Mammary epithelial cell (primary cell): ENCODE measurements at places on chromosomes 16 and 17. TPM values are rescaled to one million over a fixed set of nuclear protein-coding genes. Genes with fewer than 3 reads are reported as not detected.

The FNDC8 gene
- total RNA-seq: not detected in 2 replicates

DNA sequence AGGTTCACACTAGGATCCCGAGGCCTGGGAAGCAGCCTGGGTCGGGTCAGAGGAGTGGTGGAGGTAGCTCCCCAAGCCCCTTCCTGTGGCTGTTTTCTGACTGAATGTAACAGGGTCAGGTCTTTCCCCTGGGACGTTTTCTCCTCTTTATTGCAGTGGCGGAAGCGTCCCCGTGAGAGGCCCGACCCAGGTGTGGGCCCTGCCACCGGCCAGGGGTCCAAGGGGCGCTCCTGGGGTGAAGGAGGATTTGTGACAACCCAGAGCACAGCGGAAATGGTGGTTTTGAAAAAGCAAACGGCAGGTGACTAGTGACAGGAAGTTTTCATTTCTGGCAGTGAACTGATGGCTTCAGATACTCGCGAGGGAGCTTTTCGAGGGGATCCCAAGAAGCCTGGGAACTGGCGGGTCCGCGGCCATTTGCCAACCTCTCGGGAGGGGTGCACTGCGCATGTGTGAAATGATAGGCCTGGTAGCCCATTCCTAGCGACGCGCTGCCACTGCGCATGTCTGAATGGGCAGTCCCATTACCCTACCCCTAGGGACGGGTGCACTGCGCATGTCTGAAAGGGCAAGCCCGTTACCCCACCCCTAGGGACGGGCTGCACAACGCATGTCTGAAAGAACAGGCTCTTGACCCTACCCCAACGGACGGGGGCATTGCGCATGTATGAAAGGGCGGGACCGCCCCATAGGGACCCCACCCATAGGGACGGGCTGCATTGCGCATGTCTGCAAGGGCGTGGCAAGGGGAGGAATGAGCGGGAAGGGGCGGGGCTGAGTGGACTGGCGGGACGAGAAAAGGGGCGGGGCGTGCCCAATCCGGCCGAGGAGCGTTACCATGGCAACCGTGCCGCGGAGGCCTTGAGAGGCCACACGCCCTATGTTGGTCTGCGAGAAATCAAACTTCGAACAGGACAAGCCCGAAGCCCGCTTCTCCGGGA is 1747.9 kb downstream of the TP53TG3F start:
- DNase-seq: no peak

DNA sequence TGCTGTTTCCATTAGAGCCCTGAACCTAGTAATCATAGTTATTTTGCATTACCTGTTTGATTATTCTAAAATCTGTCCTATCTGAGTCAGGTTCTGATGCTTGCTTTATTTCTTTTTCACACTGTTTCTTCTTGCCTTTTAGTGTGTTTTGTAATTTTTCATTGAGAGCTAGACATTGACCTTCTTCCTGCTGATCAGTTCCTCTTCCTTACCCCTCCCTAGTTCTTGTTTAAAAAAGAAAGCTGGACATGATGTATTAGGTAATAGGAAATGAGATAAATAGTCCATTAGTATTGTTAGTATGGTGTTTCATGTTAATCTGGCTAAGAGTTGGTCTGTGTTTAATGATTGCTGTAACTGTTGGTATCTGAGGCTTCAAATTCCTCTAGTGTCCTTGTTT is 13.4 kb downstream of the WWP2 start:
- no peak for DNase-seq

- no peak for DNase-seq
Observed at GRCh38 chr16:88941913-88942909, 34.8 kb downstream of the CBFA2T3 start.

- peak; percentile 29 for DNase-seq
Observed at GRCh38 chr16:8611886-8612600, 9.5 kb upstream of the METTL22 start.

GRCh38 chr17:78148286-78149016 is 2.3 kb downstream of the C17orf99 start:
- DNase-seq: no peak

DNA sequence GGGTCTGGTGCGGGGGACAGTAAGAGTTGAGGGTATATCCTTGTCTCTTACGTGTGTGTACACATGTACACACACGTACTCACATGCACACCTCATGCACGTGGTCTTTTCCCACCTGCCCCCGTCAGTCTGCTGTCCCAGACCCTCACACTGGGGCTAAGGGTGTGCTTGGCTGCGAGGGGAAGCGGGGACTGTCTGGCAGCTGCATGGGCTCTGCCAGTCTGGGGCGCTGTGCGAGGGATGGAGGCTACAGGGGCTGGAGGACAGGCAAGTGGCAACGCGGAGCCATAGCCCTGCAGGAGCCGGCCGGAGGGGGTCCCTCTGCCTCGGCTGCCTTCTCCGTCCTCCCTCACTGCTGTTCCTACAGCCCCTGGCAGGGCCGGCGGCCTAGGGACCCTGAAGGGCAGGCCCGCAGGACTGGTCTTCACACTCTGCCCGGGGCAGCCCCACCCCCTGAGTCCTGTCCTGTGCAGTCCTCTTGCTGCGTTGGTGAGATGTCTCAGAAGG is 20.8 kb upstream of the SLC38A10 start:
- no peak for DNase-seq

DNA sequence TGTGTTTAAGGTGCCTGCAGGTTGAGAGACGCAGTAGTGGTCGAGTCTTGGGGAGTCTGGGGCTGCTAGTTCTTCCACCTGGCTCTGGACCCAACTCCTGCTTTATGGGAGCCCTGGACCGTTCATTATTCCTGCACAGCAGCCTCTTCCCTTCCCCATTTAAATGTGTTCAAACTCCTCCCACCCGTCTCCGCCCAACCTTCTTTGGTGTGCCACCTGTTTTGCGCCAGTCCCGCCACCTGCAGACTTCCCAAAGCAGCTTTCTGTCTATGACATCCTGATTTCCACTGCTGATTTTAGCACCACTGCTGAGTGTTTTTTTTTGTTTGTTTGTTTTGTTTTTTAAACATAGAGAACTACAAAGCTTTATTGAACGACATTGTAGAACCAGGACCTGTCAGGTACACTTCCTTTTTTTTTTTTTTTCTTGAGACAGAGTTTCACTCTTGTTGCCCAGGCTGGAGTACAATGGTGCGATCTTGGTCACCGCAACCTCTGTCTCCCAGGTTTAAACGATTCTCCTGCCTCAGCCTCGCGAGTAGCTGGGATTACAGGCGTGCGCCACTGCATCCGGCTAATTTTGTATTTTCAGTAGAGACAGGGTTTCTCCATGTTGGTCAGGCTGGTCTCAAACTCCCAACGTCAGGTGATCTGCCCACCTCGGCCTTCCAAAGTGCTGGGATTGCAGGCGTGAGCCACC is 12.8 kb downstream of the ADORA2B start:
- DNase-seq: no peak

GRCh38 chr17:75273977-75274708 is 3.1 kb upstream of the MIF4GD start:
- peak; percentile 41 for DNase-seq

GRCh38 chr17:41393826-41394225 is 3.6 kb downstream of the KRT31 start:
- DNase-seq: no peak

The ATXN7L3 gene
- 55.9 and 57.9 TPM in 2 replicates for total RNA-seq

DNA sequence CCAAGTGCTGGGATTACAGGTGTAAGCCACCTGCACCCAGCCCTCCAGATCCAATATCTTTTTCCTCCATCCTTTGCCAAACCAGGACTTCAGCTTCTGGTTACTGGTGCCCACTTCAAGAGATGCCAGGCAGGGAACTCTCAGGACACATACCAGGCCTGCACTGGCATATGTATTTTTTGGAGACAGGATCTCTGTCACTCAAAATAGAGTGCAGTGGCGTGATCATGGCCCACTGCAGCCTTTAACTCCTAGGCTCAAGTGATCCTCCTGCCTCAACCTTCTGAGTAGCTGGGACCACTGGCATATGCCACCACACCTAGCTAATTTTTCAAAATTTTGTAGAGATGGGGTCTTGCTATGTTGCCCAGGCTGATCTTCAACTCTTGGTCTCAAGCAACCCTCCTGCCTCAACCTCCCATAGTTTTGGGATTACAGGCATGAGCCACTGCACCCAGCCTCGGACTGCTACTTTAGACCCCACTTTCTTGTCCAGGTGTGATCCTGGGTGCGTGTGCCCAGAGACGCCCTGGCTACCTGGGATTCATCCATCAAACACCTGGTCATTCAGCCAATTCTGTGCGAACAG is 55.8 kb downstream of the BMERB1 start:
- no peak for DNase-seq

- no peak for DNase-seq
Observed at GRCh38 chr17:57084361-57084801, 665 bp upstream of the AKAP1 start.

- DNase-seq: peak; percentile 54
Observed at GRCh38 chr17:70080541-70081347, 5.7 kb downstream of the KCNJ16 start.

GRCh38 chr17:38352245-38353085 is 821 bp downstream of the SOCS7 start:
- DNase-seq: peak; percentile 31

The GRAP gene
- not detected in 2 replicates for total RNA-seq

DNA sequence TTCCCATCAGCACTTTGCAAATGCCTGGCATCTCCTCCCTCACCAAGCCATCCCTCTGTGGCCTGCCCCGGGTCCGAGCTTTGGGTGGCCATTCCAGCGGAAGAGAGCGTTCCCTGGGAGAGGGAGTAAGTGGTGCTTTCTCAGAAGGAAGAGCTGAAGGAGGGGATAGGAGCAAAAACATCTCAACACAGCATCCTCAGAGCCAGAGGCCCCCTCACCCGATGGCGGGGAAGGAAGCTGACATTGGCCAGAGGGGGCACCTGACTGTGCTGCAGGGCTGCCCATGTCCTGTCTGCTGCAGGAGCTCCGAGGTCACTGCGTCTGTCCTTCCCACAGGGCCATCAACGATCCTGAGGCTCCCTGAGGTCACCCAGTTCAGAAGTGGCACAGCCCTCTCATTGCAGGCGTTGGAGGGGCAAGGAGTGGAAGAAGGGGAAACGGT is 427 bp upstream of the TLCD3B start:
- no peak for DNase-seq

DNA sequence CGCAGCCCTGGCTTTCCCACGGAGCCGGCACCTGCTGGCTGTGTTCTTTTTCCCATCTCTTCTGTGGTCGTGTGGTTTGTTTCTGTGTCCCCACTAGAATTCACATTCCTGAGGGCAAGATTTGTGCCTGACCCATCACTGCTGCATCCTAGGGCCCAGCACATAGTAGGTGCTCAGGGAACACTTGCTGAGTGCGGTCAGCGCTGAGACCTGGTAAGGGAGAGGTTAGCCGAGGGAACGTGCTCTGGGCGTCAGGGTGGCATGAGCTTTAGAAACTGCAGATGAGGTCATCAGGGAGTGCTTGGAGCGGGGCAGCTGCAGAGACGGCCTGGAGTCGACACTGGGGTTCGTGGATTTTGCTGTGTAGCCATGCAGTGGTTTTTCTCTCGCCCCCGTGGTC is 5.9 kb downstream of the DEF8 start:
- DNase-seq: no peak

DNA sequence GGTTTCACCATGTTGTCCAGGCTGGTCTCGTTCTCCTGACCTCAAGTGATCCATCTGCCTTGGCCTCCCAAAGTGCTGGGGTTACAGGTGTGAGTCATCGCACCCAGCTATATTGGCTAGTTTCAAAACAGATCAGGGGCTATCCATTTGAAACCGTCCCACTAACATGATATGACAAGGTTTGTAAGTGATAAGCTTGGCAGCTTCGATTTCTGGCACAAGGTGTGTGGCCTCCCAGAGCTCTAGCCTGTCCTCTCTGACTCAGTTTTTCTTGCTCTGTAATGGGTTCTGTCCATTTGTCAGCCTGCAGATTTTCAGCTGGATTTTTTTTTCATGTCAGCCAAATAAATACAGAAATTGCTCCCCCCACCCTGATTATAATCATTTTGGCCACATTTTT is 31.8 kb upstream of the TENT4B start:
- no peak for DNase-seq

The TBC1D3 gene
- not detected for total RNA-seq

- no peak for DNase-seq
Observed at GRCh38 chr16:9903-10665, 43.3 kb downstream of the POLR3K start.

DNA sequence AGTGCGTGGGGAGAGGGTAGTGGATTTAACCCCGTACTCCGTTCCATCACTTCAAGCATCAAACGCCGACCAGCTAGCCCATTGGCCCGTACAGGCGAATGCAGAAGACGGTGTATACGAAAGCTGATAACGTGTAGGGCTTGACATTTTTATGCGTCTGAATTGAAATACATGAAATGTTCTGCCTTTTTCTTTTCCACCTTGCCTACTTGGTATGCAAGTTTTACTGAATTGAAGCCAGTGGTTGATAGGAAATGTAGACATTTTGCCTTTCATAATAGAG is 834 bp upstream of the STAT3 start:
- DNase-seq: no peak

The HEATR9 gene
- not detected for total RNA-seq

DNA sequence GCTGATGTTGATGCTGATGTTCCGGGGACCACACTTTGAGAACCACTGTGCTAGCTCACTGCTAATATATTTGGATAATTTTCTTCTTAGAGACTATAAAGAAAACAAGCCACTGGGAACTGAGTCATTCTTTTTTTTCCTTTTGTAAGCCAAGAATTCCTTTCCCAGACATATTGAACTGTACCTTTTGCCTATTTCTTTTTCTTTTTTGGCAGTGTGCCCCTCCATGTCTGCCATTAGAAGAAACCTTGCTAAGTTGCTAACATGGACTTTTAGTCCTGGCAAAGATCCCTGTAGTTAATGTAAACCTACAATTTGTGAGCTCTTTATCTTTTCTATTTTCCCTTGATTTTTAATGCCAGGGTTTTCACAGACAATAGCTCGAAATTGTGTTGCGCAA is 17.3 kb upstream of the ERCC4 start:
- no peak for DNase-seq

DNA sequence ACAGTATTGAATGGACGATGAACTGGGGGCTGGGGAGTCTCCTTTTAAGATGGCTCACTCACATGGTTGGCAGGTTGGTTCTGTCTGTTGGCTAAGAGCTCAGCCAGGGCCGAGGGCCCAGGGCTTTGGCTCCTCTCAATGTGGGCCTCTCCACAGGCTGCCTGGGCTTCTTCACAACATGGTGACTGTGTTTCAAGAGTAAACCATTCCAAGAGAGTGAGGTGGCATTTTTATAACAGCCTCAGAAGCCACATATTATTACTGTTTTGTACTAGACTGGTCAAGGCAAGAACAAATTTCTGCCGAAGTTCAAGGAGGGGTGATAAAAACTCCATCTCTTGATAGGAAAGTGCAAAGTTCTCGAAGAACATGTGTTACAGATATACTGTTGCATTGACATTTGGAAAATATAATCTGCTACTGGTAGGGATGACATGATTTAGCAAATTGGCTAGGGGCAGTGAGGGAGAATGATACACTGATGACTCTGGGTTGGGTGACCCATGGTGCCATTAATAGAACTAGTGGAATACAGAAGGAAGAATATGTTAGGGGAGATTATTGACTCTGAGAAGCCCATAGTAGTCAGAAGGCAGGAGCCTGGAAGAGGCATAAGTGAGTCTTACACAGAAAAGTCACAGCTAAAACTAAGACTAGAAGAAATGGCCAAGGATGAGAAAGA is 13.7 kb downstream of the KRABD2 start:
- DNase-seq: peak; percentile 25

The EIF1 gene
- total RNA-seq: 981 and 1,902 TPM in 2 replicates

The TBC1D3L gene
- total RNA-seq: 3.5 TPM
